Immature natural killer cell (primary cell): ENCODE measurements at places on chromosomes 6 and 20. TPM values are rescaled to one million over a fixed set of nuclear protein-coding genes. Genes with fewer than 3 reads are reported as not detected.

DNA sequence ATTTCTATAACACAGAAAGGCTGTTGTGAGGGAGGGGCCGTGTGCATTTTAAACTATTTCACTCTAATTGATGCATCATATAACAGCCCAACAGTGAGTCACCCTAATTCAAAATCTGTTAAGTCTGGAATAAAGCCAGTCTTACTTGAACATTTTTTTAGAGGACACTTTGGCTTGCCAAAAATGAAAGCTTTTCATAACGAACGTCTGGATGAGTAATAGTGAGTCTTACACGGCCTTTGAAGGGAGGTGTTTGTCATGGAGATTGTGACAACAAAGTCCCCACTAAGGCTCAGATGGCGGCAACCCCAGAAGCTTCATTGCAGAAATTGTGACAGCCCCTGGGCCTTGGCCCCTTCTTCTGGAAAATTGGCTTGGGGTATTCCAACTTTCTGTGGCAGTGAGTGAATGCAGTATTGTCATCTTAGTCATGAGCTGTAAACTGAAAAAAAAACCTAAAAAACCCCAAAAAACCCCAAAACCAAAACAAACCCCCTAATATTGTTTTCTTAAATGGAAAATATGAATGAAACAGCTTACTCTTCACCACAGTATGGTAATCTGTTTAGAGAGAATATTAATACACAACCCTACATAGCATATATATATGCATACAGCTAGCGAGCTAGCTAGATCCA is 92.6 kb upstream of the CLDN20 start:
- peak overlapping the region; percentile 88 for H3K27ac ChIP-seq
- H3K4me3 ChIP-seq = no peak overlapping the region
- no peaks in the 10 kb centered on the region for H3K27me3 ChIP-seq
- H3K4me1 ChIP-seq = peaks cover 17% of the 10 kb centered on the region
- DNase-seq = peak; percentile 62

GRCh38 chr6:148313488-148313887 is 29.1 kb upstream of the SASH1 start:
- H3K36me3 ChIP-seq = no peaks in the 10 kb centered on the region
- no peaks in the 10 kb centered on the region for H3K27me3 ChIP-seq
- no peak overlapping the region for H3K27ac ChIP-seq
- no peak for DNase-seq
- H3K4me1 ChIP-seq = no peaks in the 10 kb centered on the region

DNA sequence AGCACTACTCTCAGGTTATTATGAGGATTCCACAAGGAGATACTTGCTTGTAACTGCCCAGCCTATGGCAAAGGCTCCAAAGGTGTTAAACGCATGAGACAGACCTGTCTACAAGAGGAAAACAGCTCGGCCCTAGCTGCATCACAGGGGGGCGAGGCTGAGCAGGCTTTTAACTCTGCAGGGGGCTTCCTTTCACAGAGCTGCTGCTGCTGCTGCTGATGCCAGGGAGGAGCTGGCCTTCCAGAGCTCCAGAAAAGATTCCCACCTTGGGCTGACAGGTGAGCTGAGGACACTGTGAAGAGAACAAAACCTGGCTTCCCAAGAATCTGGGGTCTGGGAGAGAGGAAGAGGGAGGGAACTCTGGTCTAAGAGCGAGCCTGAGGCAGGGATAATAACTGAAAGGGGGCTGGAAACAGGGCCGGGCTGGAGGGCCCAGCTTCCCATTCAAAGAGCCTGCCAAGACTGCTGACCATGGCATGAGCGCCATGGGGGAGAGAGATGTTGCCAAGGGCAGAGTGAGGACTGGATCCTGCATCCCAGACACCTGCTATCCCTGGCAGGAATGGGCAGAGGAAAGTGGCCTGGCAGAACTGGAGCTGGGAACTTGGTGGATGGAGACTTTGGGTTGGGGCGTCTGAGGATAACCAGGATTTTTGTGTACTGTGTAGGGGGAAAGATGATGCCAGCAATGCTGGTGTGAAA is 211.1 kb upstream of the LRFN2 start:
- DNase-seq = no peak
- no peaks in the 10 kb centered on the region for H3K36me3 ChIP-seq
- H3K27me3 ChIP-seq = no peaks in the 10 kb centered on the region

- H3K4me1 ChIP-seq = peaks cover 8% of the 10 kb centered on the region
- no peak for DNase-seq
These were observed 85.0 kb upstream of the CCDC28A start for GRCh38 chr6:138688580-138688979.

DNA sequence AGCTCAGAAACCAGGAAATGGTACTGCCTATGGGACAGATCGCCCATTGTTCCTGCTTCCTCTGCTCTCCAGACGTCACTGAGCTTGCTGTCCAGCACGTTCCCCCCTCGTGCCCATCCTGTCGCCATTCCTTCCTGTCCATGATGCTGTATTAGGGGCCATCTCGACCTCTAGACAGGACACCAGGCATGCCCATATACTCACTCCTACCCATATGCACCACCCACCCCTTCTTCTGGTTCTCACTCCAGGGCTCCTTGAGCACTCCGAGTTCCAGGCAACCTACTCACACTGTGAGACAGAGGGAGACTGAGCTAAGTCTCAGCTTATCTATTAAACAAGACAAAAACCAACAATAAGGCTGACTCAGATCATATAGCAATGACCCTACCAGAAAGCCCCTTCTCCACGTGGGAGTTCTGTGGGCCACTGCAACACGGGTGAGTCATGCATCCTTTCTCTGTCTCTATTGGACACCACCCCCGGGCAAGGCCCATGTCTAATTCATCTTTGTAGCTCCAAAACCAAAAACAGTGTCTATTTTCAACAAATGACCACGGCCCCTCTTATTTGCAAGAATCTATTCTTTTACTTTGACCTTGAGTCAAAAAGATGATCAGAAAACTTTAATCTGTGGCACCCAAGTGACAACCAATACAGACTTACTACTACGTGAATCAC is 65.7 kb downstream of the PSMG4 start:
- H3K27ac ChIP-seq = no peak overlapping the region
- no peaks in the 10 kb centered on the region for H3K36me3 ChIP-seq
- peaks cover 12% of the 10 kb centered on the region for H3K27me3 ChIP-seq
- no peaks in the 10 kb centered on the region for H3K4me1 ChIP-seq
- no peak overlapping the region for H3K4me3 ChIP-seq
- no peak for DNase-seq

GRCh38 chr6:11613858-11614257 is 76.3 kb downstream of the TMEM170B start:
- H3K27ac ChIP-seq = no peak overlapping the region
- no peaks in the 10 kb centered on the region for H3K36me3 ChIP-seq
- no peak for DNase-seq
- H3K4me1 ChIP-seq = no peaks in the 10 kb centered on the region
- no peak overlapping the region for H3K4me3 ChIP-seq

- no peak overlapping the region for H3K4me3 ChIP-seq
- peaks cover 22% of the 10 kb centered on the region for H3K4me1 ChIP-seq
- H3K27me3 ChIP-seq = peaks cover 5% of the 10 kb centered on the region
- H3K27ac ChIP-seq = no peak overlapping the region
- no peaks in the 10 kb centered on the region for H3K36me3 ChIP-seq
- DNase-seq = no peak
These were observed 2.4 kb upstream of the MAN1A1 start for GRCh38 chr6:119352001-119352400.

The SPATS1 gene
- not detected for polyA plus RNA-seq

The CDSN gene
- polyA plus RNA-seq = not detected

The PHACTR3 gene
- polyA plus RNA-seq = not detected
